ENCODE measurements at places on chromosomes 7 and 10.

DNA sequence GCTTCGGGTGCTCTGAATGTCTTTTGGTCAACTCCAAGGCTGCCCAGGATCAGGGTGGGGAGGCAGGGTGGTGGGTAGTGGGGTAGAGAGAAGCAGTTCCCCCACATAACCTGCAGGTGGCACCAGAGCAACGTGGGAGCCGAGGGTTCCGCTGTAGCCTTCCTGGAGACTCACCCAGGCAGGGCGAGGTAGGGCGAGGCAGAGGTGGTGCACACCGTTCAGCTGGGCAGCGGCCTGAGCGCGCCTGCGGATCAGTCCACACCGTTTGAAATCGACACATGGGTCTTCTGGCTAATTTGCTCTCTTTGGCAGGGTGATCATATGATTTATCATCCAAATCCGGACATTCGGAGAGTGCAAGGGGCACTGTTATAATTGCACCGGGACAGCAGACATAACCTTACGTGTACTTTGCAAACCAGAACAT is 41.4 kb upstream of the MAP3K8 start:
- peak; percentile 51 for DNase-seq

GRCh38 chr10:132808383-132809231 is 22.7 kb upstream of the NKX6-2 start:
- DNase-seq, result no peak

DNA sequence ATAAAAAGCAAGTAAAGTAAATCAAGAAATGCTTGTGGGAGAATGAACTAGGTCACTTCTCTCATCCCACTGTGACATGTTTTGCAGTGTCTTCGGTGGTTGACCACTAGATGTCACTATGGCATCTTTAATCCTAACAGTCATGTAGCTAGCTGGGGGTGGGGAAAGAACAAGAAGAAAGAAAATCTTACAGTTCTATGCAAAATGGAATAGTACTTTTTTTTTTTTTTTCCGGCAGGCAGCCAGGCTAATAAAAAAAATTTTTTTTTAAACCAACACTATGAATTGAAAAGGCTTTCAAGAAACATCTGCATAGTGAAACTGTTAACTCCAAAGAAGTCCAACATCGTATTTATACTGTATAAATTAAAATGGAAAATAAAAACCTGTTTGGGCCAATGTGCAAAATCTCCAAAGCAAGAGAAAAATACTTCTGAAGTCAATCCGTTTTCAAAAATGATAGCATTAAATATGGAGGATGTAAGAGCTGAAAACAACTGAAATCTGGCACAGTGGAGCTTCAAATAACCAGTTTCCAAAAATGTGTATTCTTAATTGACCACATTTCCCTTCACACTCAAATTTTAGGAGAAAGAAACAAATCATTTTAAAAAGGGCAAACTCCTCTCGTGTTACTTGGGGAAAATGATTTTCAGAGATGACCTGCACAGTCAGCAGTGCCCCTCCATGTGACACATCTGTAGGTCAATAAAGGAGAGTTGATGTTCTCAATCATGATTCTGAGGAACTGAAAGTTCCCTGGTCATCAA is 38.5 kb downstream of the CDK1 start:
- peak; percentile 60 for DNase-seq

GRCh38 chr7:28407651-28408050 is 4.7 kb upstream of the CREB5 start:
- DNase-seq, result no peak

DNA sequence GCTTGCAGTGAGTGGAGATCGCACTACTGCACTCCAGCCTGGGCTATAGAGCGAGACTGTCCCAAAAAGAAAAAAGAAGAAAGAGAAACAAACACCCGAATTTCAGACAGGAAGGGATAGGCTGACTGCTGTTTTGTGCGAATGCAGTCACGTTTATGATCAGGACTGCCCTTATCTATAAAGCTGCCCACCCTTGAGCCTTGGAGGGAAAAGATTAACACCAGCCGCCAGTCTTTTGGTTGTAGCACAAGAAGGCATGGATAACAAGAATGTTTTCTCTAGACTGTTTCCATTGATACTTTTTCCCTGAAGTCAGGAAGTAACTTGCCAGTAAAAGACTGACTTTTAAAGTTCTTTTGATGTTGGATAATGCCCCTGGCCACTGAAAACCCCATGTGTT is 314.0 kb downstream of the BICC1 start:
- DNase-seq, result no peak

- DNase-seq, result no peak
Observed at GRCh38 chr7:84277628-84278224, 83.1 kb upstream of the SEMA3A start.

DNA sequence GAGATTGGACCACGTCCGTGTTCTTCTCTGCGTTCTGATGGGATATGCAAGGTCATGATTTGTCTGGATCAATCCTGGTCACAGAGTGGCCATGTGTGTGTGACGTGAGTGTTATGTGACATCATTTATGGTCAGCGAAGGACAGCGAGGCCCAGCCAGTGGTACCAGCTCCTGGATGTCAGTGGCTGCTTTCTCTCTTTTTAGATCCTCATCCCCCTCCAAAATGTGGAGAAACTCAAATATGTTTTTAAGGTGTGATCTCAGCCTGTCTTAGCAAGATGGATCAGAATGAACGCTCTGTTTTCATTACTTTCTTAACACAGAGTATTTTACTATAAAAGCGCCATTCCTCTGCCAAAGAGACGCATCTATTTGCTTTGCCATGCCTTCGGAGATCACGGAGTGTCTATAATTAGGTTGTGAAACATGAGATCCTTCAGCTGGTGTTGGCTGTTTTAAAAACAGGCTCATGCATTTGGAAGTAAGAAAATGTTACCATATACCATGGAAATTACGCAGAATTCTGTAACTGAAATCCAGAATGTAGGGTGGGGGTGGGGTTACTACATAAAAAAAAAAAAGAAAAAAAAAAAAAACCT is 245.5 kb upstream of the TCERG1L start:
- DNase-seq, result no peak

DNA sequence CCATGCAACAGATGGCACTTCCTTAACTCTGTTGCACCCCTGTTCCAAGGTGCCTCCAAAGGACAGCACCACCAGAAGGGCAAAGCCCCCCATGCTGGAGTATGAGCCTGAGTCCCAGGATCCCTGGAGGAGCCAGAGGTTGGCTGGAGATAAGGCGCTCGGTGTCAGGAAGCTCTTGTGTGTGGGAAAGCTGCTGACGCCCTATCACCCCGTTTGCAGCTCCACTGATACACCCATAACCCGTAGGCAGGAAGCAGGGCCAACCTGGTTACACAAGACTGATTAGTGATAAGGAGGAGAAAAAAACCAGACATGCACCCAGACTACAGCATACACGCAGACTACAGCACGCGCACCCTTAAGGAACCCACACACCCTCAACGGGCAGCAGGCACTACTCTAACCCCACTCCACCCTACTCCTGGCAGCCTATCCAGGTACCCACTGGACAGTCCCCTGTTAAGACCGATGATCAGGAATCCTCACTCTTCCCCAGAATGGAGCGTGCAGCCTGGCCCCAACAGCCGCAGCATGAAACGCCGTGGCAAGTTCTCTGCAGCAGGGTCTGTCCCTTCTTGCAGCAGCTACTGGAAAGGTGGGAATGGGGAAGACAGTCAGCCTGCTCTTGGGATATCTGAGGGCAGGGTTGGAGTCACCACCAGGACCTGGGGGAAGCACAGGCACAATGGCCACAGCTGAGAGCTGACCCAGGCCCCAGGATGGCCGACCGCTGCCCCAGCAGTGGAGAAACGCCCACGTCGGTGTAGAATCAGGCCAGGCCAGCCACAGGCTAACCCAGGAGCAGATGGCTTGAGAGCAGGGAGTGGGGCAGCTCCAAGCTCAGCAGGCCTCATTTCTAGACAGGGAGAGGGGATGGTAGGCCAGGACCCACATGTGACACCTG is 38.3 kb upstream of the TUBB8 start:
- no peak for DNase-seq

DNA sequence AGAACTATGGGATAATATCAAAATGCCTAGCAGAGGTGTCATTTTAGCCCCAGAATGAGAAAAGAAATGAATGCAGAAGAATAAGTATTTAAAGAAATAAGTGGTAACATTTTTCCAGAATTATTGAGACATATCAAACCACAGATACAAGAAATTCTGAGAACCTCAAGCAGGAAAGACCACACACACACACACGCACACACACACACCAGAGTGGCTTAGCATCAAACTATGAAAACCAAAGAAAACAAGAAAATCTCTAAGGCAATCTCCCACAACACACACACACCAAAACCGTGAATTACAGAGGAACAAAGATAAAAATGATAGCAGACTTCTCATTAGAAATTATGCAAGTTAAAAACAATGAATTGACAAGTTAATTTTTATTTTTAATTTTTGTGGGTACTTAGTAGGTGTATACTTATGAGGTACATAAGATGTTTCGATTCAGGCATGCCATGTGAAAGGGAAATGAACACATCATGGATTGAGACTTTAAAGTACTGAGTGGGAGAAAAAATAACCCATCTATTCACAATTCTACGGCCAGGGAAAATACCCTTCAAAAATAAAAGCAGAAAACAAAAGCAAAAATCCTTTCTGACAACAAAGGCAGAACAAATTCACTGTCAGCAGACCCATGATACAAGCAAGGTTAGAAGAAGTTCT is 14.6 kb downstream of the PPIF start:
- DNase-seq, result no peak

DNA sequence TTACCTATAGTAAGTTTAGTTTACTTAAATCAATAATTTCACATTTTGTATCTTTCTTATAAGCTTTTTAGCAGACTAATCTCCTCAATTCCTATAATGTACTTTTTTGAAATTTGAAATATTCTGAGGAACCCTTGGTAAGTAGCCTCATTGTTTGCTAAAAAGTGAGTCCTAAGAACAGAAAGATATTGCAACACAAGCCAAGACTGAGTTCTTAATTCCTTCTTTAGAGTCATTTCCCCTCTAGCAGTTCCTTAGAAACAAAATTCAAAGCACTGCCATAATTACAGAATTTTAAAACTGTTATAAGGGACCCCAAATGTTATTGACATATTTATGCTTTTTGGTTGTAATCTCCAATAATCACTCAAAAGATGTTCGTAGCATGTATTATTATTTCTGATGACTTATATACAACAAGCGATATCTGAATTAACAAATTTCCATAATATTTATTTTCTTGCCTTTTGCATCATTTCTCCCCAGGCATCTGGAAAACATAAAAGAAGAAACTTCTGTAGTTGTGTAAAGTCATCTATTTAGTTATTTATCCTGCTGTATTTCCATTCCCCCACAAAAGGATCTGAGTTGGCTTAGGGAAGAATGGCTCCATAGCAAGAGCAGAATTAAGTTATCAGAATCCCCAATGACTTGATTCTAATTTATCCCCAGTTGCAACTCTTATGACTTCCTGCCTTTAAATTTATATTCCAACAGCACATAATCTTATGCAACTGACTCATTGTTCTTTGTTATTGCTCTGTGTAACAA is 67.8 kb downstream of the TMEM26 start:
- DNase-seq, result no peak

GRCh38 chr7:11404355-11404754 is 427.6 kb downstream of the THSD7A start:
- DNase-seq, result no peak

DNA sequence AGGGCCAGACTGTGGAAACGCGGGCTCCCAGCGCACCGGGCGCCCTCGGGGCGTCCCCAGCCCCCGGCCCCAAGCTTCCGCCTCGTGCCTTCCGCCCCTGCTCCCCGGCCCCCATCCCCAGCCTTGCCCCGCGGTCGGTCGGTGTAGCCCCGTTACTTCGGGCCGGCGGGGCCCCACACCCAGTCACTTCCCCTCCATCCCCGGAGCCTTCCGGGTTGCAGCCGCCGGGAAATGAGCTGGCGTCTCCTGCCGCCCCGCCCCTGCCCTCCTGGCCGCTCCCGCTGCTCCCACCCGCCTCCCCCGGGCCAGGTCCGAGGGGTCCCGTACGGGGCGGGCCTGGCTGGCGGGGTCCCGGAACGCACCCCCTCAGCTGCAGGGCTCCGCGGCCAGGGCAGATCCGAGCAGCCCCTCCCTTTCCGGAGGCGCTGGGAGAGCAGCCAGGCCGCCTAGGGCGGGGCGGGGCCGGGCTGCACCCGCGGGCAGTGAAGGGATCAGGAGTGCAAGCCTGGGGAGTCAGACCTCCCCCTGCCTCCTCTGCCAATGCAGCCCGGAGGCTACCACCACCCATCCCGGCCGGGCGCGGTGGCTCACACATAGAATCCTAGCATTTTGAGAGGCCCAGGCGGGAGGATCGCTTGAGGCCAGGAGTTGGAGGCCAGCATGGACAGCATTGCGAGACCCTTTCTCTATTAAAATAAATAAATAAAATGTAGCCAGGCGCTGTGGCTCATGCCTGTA is 709 bp downstream of the ARPC1B start:
- peak; percentile 36 for DNase-seq

DNA sequence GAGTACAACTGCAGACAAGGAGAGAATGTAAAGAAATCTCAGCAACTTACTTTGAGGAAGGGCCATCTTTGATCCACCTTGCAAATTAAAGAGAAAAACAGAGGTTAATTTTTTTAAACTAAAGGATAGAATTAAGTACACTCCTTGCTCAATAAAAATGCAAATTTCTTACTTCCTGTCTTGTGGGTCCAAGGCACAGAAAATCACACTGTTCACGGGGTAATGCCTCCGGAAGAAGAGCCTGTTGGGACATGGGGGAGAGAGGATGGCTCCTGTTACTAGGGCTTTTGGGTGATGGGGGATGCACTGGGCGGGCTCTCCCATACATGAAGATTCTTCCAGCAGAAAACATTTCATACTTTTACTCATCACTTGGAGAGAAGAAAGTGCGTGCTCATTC is 301.8 kb downstream of the TNS3 start:
- no peak for DNase-seq

GRCh38 chr7:88969167-88969566 is 173.6 kb upstream of the TEX47 start:
- DNase-seq, result no peak

- DNase-seq, result peak; percentile 40
Observed at GRCh38 chr7:51141451-51142003, 175.1 kb downstream of the COBL start.

DNA sequence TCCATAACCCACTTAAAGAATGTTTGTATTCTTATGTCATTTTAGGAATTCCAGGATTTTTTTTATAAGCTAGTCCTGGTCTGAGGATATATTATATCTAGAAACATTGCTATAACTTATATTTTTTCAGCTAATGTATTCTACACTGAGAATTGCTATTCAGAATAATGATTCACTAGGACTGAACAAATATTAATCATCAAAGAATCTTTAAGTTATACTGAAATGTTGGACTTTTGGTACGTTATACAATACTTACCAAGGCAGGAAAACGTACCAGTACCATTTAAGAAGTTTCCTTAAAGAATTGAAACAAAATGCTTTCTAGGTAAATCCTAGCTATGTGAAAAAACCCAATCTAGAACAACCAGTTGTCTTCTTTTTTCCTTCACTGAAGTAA is 18.4 kb downstream of the PTTG1IP2 start:
- DNase-seq, result no peak

- DNase-seq, result no peak
Observed at GRCh38 chr7:96118449-96119001, 203.4 kb downstream of the SLC25A13 start.

GRCh38 chr10:128161031-128161430 is 34.8 kb upstream of the MKI67 start:
- no peak for DNase-seq
